ENCODE measurements at places on chromosomes 12 and 14.
A peak's percentile ranks its signal among the peaks of the same experiment; 100 is the strongest.

DNA sequence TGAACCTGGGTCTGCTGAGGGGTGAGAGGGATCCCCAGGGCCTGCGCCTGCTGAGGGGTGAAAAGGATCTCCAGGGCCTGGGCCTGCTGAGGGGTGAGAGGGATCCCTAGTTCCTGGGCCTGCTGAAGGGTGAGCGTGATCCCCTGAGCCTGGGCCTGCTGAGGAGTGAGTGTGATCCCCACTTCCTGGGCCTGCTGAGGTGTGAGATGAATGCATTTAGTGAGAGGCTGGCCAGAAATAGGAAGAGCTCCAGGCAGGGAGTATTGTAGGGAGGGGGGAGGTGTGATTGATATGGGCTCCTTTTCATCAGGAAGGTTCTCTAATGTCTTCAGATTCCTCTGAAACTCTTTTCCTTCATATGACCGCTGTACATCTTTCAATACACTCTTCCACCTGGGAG, 43.0 kb downstream of the FAM186A start:
- no peak for DNase-seq

- no peak for DNase-seq
These were observed 694 bp upstream of the DIABLO start for GRCh38 chr12:122226366-122227125.

- DNase-seq = no peak
These were observed 47.1 kb downstream of the DIP2B start for GRCh38 chr12:50551866-50552265.

- DNase-seq = no peak
These were observed 38.7 kb upstream of the NOVA1 start for GRCh38 chr14:26636561-26636960.

DNA sequence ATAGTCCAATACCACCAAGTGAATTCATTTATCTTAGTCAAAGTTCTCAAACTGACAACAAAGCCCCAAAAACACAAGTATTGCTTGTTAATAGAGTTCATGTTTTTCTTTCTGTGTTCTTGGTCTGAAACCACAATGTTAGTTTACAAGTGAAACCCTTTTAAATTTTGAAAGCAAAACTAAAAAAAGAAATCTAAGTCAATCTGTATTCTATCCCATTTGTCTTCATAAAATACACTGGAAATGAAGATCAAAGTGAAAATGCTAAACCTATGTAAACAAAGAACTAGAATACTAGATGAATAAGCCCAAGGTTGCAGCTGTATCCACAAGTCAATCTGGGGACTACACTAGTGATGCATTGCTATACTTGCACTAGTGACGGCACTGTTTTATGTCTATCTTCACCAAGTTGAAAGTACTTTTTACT, 10.4 kb downstream of the MAP4K5 start:
- DNase-seq = no peak

DNA sequence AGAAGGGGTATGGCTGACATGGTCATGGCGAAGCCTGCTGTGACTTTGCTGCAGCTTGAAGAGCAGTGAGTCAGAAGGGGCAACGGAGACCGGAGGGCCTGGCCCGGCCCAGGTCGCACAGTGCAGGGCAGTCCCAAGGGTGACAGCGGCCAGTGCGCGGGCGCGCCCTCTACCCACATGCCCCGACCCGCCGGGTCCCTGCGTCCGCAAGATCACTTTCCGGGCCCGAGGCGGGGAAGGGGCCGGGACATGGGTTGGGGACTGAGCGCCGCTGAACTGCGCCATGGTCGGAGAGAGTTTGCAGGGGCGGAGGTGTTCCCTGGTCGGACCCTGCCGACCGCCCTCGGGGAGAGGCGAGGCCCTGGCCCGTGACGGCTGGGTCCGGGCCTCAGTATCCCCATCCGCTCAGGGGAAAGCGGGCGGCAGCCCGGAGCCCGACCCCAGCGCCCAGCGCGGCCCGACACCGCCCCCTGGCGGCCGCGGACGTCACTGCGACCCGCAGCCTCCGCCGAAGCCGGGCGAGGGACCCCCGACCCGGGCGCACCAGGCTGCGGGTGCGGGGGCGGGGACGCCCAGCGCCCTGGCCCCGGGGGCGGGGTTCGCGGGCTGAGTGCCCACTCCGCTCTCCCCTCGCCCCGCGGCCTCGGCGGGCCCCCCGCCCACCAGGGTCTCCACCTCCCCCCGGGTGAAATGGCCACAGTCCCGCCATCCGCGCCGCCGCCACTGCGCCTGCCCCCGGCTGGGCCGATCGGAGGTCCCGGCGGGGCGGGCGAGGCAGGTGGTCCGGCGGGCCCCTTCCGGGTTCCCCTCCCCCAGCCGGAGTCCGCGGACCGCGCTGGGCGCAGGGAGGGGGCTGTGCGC, 7.2 kb upstream of the ANKRD9 start:
- peak; percentile 49 for DNase-seq

- no peak for DNase-seq
These were observed 42.9 kb upstream of the NR2C1 start for GRCh38 chr12:95116341-95116740.

DNA sequence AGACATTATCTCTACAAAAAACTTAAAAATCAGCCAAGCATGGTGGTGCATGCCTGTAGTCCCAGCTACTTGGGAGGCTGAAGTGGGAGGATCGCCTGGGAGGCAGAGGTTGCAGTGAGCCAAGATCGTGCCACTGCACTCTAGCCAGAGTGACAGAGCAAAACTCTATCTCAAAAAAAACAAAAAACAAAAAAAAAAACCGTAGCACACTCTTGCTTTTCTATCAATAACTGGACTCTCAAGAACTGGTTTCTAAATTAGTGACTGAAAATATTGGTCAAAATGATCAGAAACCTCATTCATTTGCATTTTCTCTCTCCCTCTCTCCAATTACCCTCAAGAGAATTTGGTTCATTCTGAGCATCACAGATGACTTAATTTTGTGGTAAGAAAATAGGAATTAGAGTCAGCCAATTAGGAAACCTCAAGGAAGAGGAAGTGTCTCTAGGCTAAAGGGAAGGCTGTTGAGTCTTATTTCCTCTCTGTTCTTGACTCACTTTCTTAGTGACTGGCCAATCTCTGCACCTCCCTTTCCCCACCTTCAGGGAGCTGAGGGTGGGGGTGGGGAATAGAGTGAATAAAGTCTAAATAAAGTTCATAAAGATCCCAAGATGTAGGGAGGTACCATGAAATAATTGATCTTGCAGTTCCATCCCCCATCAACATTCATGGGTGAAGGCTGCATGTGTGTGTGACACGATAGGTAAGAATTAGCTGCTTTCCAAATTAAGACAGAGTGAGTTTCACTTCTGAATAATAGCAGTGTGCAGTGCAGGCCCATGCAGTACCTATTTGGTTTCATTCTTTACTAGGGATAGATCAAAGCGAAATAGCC, 6.8 kb upstream of the PSMA6 start:
- no peak for DNase-seq

- DNase-seq = no peak
These were observed 676.5 kb downstream of the DIO2 start for GRCh38 chr14:79534703-79535353.

GRCh38 chr12:123948401-123948795, 24.2 kb downstream of the CCDC92 start:
- no peak for DNase-seq

DNA sequence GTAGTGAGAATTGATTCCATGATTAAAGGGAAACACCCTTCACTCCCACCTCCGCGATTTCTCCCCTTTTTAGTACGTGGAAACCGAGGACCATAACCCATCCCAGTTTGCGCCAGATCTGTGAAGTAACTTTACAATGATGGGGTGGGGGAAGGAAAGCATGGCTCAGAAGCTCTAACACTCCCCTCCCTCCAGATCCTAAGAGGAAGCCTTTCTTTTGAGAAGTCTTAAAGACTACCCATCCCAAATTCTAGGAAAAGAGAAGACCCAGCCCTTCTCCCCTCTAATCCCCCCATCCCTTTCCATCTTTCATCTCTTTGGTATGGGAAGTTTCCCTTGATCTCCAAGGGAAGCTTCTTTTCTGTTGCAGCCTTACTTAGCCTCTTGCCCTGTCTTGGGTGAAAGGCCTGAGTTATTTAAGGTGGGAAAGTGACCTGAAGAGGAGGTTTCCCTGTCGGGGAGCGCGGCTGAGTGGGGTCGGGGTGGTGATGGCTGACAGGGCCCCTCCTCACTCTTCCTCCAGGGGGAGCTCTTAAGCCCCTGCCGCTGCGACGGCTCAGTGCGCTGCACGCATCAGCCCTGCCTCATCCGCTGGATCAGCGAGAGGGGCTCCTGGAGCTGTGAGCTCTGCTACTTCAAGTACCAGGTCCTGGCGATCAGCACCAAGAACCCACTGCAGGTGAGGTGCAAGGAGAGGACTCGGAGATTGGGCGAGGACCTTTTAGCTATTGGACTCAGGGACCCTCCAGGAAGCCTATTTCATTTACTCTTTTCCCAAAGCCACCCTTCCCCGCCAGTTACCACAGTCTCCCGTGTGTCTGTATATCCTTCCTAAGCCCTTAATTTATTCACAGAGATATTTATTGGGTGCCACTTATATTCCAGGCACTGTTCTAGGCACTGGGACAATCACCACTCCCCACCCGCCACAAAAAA, 1.8 kb downstream of the MARCHF9 start:
- DNase-seq = peak; percentile 61

DNA sequence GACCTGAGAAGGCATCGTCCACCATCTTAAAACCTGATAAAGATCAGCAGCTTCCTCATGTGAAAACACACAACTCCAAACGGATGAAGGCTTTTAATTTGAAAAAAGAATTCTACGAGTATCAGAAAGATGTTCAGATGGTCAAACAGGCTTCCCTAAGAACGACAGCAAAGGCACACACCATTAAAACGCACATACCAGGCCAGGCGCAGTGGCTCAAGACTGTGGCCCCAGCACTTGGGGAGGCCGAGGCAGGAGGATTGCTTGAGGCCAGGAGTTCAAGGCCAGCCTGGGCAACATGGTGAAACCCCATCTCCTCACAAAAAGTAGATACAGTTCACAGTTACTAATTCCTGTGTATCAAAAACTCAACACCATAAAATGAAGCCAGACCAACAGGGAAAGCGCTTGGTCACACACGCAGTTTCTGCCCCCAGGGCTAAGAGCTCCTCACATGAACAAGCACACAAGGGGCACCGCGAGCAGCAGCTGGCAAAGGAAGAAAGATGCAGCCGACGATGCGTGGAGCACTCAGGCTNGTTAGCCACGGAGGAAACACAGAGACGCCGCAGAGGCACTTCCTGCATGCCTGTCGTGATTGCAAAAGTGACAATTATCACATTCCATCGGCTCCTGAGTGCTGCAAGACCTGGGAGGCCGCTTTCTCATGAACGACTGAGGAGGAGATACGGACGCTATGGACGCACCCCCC, 78.0 kb downstream of the NOC4L start:
- peak; percentile 19 for DNase-seq

- peak; percentile 98 for DNase-seq
These were observed at the start of the genes JKAMP and L3HYPDH for GRCh38 chr14:59483819-59484638. Gene JKAMP, plus strand, starts transcription at chr14:59484517. Its CDS starts 73 bp downstream, at chr14:59484590. Gene L3HYPDH, minus strand, starts transcription at chr14:59484408. Its CDS starts 92 bp downstream, at chr14:59484316.
